LHCN-M2 (cell line): ENCODE measurements at places on chromosomes 1 and 21.

DNA sequence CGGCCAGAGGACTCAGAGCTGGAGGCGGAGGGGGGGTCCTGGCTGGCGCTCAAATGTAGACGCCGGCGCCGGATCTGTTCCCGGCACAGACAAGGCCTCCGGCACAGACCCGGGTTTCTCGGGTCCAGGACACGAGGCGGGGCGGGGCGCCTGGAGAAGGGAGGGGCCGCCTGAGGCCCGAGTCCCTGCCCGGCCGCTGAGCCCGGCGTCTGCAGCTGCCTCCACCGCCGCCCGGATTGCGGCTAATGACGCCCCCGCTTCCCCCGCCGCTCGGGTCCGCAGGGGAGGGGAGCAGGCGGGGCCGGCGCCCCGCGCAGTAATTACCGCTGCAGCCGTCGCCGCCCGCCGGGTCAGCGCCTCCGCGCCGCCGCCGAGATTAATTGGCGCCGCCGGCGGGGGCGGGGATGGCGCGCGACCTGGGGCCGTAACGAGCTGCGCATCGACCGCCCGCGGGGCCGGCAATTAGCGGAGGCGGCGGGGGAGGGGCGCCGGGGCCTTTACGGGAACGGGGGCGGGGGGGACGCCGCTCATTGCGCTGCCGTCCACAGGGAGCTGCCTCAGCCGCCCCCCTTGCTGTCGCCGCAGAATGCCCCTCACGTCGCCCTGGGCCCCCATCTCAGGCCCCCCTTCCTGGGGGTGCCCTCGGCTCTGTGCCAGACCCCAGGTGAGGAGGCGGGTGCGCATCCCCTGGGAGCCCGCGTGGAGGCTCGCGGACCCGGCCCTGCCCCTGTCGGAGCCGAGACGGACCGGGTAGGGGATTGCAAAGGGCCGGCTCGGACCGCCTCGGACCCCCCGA is 17.3 kb downstream of the NOC2L start:
- peak; percentile 45 for DNase-seq

- no peak for DNase-seq
Measured at GRCh38 chr21:42426876-42427480, 23.3 kb downstream of the UBASH3A start.

GRCh38 chr1:170310951-170311350 is 165.2 kb downstream of the NTMT2 start:
- DNase-seq, result no peak

- no peak for DNase-seq
Measured at GRCh38 chr21:9735421-9735961, 785.9 kb upstream of the TPTE start.

DNA sequence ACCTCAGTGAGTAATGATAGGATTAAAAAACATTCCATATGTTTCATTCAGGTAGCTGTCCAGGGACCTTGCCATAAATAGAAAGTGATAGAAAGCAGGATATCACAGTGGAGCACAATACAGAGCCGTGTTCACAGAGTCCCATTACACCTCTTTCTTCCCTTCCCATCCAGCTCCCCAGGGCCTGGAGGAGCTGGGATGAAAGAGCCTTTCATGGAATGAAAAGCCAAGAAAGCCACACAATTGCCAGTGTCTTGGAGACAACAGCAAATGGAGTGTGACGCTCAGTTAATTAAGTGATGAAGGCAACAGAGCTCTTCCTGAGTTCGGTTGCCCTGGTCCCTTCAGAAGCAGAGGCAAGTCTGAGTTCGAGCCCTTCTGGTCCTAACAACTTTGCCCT is 387.3 kb upstream of the PLXNA2 start:
- DNase-seq, result no peak

GRCh38 chr1:38644092-38644491 is 215.5 kb downstream of the RRAGC start:
- no peak for DNase-seq

- no peak for DNase-seq
Measured at GRCh38 chr1:165070675-165071074, 285.8 kb downstream of the LMX1A start.

- DNase-seq, result peak; percentile 85
Measured at GRCh38 chr1:72435025-72435424, 152.7 kb upstream of the NEGR1 start.

DNA sequence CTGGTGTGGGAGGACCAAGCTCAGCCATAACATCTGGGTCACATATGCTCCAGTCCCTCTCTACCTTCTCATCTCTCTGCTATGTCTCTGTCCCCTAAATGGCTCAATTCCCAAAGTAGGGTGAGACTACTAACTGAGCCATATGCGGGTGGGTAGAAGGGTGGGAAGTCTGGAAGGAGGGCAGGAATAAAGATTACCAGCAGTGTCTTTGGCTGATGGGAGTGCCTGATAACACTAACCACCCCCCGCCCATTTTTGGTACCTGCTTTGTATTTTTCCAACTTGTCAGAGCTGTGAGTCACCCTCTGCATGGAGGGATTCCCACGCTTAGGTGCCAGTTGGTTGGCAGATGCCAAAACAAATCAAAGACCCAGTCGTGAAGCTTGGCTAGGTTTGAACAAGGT is 14.9 kb upstream of the SSBP3 start:
- DNase-seq, result peak; percentile 10

- peak; percentile 79 for DNase-seq
Measured at GRCh38 chr1:173122958-173123852, 72.5 kb upstream of the TNFSF18 start.

DNA sequence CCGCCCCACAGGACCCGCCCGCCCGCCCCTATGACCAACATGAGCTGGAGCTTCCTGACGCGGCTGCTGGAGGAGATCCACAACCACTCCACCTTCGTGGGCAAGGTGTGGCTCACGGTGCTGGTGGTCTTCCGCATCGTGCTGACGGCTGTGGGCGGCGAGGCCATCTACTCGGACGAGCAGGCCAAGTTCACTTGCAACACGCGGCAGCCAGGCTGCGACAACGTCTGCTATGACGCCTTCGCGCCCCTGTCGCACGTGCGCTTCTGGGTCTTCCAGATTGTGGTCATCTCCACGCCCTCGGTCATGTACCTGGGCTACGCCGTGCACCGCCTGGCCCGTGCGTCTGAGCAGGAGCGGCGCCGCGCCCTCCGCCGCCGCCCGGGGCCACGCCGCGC is 7.9 kb upstream of the IBA57 start:
- DNase-seq, result no peak

GRCh38 chr1:24323281-24323680 is 4.1 kb downstream of the GRHL3 start:
- no peak for DNase-seq

GRCh38 chr1:11967028-11967547 is 13.2 kb upstream of the MFN2 start:
- DNase-seq, result peak; percentile 43

DNA sequence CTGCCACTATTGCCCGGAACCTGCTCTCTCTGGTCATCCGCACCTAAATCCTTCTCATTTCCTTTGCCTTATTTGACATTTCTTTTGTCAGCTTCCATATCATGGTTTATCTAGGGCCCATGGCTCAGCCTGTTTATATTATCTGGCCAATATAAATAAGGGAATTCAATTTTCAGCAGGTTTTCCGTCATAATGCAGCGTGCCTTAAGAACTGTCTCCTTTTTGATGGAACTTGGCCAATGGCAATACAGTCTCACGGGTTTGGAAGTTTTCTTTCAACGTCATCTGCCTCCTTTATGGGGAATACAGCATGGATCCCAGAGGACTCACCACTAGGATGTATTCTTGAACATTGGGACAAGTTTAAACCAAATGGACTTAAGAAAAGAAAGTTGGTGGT is 77.8 kb upstream of the KIAA0040 start:
- no peak for DNase-seq

- peak; percentile 20 for DNase-seq
Measured at GRCh38 chr1:226525750-226526149, 22.8 kb upstream of the STUM start.

DNA sequence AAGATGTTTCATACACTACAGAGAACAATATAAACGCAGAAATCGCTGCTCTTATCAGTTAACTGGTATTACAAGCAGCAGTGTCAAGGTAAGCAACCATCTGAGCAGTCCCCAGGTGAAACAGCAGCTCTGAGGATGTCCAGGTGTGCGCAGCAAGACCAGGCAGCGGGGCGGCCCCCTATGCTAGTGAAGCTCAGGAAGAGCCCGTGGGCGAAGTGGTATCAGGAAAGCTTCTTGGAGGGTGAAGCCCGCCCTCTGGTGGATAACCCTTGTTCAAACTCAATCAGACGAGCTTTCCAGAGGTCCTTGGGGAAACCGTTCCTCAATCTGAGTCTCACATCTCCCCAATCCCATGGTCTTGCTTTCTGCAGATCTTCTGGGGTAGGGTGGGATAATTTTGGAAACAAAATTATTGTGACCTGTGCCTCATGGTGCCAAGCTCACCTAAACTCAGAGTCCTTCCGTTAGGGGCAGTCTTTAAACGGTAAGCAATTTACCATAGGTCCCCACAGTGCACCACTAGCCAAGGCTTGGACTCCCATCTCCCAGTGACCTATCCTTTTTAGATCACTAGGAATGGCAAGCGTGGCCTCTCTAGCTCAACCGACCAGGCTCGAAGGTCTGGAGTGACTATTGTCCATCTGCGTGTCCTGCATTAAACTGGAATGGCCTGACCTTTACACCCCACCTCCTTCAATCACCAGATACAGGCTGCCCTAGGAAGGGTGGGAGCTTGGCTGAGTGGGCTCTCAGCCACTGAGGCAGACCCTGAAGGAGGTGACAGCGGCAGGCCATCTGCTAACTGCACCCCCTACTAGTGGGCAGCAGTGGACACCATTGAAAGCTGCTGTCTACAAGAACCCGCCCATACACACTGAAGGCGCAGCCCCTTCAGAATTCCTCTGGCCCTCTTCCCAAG is 13.6 kb upstream of the FAM110D start:
- DNase-seq, result peak; percentile 61

DNA sequence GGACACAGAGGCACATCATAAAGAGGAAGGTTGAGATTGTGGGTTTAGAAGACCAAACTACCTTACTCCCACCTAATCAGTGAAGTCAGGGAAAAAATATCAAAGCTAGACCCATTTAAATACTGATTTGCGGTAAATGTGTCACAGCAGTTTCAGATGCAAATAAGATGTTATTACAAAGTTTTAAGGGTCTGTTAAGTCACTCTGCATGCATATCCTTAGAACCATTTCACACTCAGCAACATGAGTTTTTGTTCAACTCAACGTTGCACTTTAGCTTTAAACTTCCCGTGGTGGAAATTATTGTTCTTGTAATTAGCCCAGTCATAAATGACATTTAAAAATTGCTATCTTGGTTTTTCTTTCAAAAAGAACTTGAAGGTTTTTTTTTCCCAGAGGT is 34.8 kb downstream of the RPAP2 start:
- DNase-seq, result no peak

GRCh38 chr1:205499789-205500188 is 4.7 kb upstream of the CDK18 start:
- DNase-seq, result no peak

- DNase-seq, result peak; percentile 53
Measured at GRCh38 chr1:235648954-235649367, 623 bp downstream of the GNG4 start.

DNA sequence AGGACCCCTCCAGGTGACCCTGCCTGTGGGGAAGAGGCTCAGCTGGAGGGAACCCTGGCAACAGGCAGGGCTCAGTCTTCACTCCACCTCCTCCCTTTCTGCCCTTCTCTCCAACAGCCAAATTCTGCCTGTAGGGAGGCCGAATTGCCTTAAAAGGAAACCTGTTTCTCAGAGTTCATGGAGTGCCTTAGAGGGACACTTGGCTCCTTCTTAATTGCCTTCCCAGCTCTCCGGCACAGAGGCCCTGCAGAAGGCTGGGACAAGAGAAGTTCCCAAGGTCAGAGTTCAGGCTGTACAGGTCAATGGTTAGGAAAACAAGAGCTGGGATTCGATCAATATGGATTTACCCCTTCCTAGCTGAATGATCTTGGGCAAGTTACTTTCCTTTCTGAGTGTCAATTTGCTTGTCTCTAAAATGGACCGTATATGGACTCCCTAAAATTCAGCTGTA is 6.2 kb downstream of the CSRP1 start:
- no peak for DNase-seq

DNA sequence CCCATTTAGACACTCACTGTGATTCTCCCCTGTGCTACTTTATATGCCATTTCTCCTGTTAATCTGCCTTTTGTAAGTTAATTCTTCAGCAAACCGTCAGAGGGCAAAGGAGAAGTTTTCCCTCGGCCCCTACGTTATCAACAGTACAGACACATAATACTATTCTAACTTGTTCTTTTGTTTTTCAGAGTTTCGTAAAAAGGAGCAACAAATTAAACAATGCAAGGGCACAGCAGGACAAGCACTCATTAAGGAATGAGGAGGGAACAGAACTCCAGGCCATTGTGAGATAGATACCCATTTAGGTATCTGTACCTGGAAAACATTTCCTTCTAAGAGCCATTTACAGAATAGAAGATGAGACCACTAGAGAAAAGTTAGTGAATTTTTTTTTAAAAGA is 32.3 kb downstream of the CNN3 start:
- no peak for DNase-seq

DNA sequence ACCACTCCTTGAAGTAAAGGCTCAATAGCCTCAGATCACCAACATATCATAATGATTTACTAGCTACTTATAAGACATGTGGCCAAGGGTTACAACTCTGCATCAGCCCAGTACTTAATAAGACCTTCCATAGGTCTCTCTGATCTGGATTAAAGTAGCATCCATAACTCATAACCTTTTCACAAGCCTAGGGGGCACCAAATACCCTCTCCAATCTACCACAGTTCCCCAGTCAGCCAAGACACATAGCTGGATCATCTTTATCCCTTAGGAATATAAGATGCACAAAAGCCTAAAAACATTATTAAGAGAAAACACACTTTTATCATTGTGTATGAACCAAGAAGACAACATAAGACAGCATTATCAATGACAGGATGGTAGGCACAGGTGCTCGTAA is 22.1 kb downstream of the SSX2IP start:
- peak; percentile 26 for DNase-seq

DNA sequence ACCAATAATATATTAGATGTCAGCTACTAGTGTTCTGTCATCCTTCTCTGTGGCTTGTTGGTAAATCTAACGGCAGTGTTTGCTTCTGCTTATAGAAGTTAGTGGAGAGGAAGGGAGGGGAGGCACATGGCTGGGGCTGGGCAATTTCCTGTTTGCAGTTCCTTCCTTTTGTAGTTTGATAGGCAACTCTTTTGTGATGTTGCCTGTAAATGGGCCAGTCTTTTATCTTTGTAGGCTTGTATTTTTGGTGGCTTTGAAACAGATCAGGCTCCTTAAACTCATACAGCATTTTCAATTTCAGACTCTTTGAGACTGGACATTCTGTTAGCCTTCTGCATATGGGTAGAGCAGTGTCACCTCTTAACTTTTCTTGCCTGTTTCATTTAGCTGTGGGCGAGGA is 48.1 kb downstream of the CDC14A start:
- DNase-seq, result no peak

DNA sequence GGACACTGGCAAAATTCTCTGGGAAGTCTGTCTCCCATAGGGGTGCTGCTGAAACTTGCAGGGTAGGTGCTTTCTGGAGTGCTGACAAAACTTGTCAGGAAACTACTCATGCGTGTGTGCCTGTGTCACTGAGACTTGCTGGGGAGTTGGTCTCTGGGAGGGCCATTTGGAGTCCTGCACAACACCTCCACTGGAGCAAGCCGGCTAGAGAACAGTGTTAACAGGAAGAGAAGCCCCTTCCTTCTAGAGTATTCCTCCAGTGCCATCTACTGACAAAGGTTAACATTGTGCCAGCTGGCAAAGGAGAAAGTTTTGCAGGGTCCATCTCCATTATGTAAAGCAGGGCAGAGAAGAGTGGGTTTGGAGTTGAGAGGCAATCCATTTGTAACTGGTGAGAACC is 30.0 kb downstream of the ZMYM4 start:
- peak; percentile 51 for DNase-seq

GRCh38 chr21:37463083-37463801 is 96.7 kb downstream of the DYRK1A start:
- DNase-seq, result peak; percentile 54

- peak; percentile 56 for DNase-seq
Measured at GRCh38 chr1:29415156-29415830, 179.0 kb downstream of the PTPRU start.
